ENCODE measurements at places on chromosomes 2 and 18. TPM values are rescaled to one million over a fixed set of nuclear protein-coding genes. Genes with fewer than 3 reads are reported as not detected.

FEV gene
- 51.1 TPM for total RNA-seq

CRIM1 gene
- total RNA-seq: 24.4 TPM

MYOM1 gene
- 2.0 TPM for total RNA-seq

RIT2 gene
- not detected for total RNA-seq

DNA sequence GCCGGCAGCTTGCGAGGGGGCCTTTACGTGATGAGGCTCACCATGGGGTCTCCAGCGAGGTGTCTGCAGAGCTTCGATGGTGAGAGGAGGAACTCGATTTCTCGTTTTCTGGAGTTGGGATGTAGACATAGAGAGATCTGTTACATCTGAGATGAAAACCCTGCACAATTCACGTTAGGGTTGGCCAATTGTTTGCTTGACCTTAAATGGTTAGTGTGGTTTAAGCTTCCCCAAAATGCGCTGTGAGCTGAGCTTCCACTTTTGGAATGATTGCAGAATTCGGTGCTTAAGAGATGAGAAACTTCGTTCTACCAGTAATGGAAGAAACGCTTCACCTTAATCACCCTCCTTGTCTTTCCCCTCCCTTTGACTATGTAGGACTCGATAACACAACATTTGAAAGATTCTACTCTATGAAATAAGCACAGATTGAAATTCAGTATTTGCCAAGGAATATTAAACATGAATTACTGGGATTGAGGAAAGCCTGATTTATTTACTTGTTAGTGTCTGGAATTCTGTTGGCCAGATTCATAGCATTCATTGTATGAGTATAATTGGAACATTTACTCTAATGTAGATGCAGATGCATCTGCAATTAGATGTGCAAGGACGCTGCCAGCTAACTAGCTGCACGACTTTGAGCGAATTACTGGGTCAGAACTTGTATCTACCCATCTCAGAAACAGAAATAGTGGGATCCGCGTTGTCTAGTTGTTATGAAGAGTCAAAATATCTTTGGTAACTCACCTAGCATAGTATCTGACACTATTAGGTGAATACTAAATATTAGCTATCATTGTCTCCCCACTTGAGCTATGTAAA, 1.6 kb upstream of the KLF7 start:
- DNase-seq: no peak

SIGLEC15 gene
- total RNA-seq: 0.41 TPM

DNA sequence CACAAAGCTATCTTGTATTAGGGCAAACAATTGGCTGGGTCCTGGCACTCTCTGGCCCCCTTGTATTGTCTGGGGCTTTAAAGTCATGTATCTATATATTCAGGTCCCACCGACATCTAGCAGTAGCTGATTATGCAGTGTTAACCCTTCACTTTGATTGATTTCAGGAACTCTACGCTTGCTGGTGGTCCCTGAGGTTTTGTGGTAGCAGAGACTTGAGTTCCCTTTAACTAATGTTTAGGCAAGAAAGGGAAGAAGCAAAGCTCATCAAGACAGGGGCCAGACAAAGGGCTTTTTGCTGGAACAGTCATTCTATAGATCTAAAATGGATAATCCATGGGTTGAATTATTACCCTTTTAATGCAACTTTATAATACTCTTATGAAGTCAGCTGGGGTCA, 95.3 kb upstream of the EPB41L3 start:
- no peak for DNase-seq

DNA sequence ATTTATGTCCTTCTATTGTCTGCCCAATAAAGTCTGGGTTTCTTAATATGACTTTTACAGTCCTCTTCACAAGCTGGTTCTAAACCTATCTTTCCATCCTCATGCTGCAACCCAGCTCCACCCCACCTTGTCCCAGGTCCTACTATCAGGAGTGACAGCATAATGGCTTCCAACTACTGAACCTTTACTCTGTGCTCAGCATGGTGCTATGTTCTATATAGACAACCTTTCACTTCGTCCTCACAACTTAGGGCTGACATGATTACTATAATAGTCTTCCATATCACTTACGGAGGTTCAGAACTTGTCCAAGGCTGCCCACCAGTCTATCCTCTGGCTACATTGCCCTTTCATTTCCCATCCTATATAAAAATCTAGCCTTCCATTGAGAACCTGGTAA, 256.8 kb downstream of the ALK start:
- no peak for DNase-seq

GRCh38 chr2:203891474-203891873, 23.9 kb downstream of the CTLA4 start:
- DNase-seq: no peak

- no peak for DNase-seq
Measured at GRCh38 chr18:58268849-58269248, 224.8 kb downstream of the NEDD4L start.
